Spleen (tissue), 13 donors: ENCODE measurements at places on chromosomes 7 and 10. TPM values are rescaled to one million over a fixed set of nuclear protein-coding genes. Genes with fewer than 3 reads are reported as not detected.

Gene KNDC1
- total RNA-seq: 1.2 TPM

Gene LIPF
- total RNA-seq: not detected

Gene OPN4
- total RNA-seq: not detected

Gene GPR85
- total RNA-seq: 5.7 TPM

GRCh38 chr10:70909326-70909935 is 21.1 kb upstream of the PCBD1 start:
- H3K4me1 ChIP-seq: no peaks in the 10 kb centered on the region
- H3K27me3 ChIP-seq: no peaks in the 10 kb centered on the region
- no peaks in the 10 kb centered on the region for H3K36me3 ChIP-seq
- no peak overlapping the region for H3K4me3 ChIP-seq

DNA sequence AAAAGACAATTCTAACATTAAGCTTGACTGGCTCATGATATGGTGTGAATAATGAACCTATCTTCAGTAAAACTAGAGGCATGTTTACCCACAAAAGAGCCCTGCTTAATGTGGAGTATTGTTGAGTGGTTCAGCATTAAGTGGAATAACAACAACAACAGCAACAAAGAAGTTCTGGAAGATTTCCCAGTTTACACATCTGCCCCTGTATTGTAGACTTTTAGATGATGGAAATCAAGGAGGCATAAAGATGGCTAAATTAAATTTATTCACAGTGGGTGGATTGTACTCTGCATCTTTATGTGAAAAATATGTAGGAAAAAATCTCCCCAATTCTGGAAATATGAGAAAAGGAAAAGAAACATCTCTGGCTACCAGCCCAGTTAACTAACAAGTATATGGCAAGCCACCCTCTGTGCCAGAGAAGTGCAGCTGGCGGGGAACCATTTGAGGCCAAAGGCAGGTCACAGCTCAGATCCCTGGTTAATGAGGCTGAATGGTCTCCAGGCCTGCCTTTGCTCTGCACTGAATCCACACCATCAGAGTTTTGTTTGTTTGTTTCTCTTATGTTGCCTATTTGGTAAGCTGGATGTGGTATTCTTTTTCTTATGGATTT is 186.0 kb downstream of the SEMA3D start:
- no peak overlapping the region for H3K4me3 ChIP-seq
- H3K4me1 ChIP-seq: no peaks in the 10 kb centered on the region
- no peak for DNase-seq

- H3K27me3 ChIP-seq: no peaks in the 10 kb centered on the region
- H3K4me1 ChIP-seq: peaks cover 27% of the 10 kb centered on the region
- H3K36me3 ChIP-seq: no peaks in the 10 kb centered on the region
- peak; percentile 97 for DNase-seq
- H3K4me3 ChIP-seq: peak within 1 kb of the TSS; percentile 94
These were observed at the start of gene MTG1 for GRCh38 chr10:133394064-133394663. Gene MTG1, plus strand, starts transcription at chr10:133394157. Its CDS starts 64 bp downstream, at chr10:133394221.

DNA sequence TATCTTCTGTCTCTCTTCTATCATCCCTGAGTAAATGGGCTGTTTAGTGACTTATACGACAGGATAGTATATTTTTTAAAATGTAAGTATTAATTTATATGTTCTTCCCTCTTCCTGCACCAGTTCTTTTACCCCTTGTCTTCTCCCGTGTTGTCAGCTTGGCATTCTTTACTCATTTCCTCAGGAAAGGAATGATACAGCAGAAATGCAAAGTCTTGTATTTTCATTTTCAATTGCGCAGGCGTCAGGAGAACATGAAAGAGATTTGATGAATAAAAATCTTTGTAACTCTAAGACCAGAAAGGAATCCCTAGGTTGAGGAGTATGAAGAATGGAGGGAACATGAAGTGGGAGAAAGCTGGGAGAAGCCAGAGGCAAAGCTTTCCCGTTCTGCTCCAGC is 18.8 kb upstream of the VPS41 start:
- H3K27me3 ChIP-seq: no peaks in the 10 kb centered on the region
- no peak for DNase-seq
- H3K36me3 ChIP-seq: no peaks in the 10 kb centered on the region
- no peaks in the 10 kb centered on the region for H3K4me1 ChIP-seq
- H3K4me3 ChIP-seq: no peak overlapping the region
- H3K27ac ChIP-seq: no peak overlapping the region
